H9 (cell line): ENCODE measurements at places on chromosomes 1 and 21.

DNA sequence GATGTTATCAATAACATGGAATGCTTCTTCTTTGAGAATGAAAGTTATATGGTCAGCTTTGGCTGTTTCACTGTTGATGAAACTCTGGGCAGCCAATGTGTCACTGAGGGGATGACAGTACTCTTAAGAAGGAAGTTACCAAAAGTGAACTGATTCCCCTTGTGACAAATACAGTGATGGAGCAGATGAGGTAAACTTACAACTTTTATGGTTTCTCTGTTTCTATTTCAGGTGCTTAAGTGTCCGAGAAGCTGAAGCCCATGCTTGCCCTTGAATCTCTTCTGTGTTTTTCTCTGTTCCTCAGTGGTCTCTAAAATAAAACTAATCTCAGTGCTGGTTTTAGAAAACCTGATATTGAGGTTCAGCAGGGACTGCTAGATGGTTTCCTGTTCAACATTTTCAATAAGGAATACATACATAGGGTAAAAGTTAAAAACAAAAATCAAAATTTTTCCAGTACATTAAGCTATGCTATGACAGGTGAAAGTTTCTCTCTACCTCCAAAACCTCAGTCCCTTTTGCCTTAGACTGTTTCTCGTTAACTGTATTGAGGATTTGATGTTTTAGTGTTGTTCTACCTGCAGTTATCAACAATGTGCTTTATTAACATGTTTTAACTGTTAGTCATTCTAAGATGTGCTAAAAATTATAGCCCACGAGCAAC, 454.4 kb upstream of the ADGRL4 start:
- H3K27ac ChIP-seq = no peak overlapping the region
- H3K4me1 ChIP-seq = no peaks in the 10 kb centered on the region
- no peak for DNase-seq
- H3K36me3 ChIP-seq = peaks cover 5% of the 10 kb centered on the region; the same call in 2 of the 3 replicates

GRCh38 chr1:157515709-157516108, 36.6 kb downstream of the FCRL5 start:
- no peak for DNase-seq
- H3K4me1 ChIP-seq = no peaks in the 10 kb centered on the region; the same call in 1 of the 2 replicates
- H3K4me3 ChIP-seq = no peak overlapping the region
- no peak overlapping the region for H3K27ac ChIP-seq
- no peaks in the 10 kb centered on the region for H3K27me3 ChIP-seq

GRCh38 chr21:42568866-42569731, 55.4 kb downstream of the SLC37A1 start:
- peaks cover 56% of the 10 kb centered on the region for H3K36me3 ChIP-seq
- H3K27me3 ChIP-seq = no peaks in the 10 kb centered on the region
- DNase-seq = no peak
- H3K4me3 ChIP-seq = no peak overlapping the region
- no peak overlapping the region for H3K27ac ChIP-seq

- peak overlapping the region; percentile 93; the same call in 2 of the 3 replicates for H3K4me3 ChIP-seq
- peaks cover 19% of the 10 kb centered on the region for H3K36me3 ChIP-seq
- DNase-seq = no peak
Measured at GRCh38 chr1:169108863-169109560, 2.5 kb downstream of the ATP1B1 start.

- no peak overlapping the region for H3K27ac ChIP-seq
- H3K36me3 ChIP-seq = no peaks in the 10 kb centered on the region
- peaks cover 3% of the 10 kb centered on the region; the same call in 1 of the 2 replicates for H3K4me1 ChIP-seq
- H3K27me3 ChIP-seq = no peaks in the 10 kb centered on the region
- H3K4me3 ChIP-seq = no peak overlapping the region
Measured at GRCh38 chr21:42061195-42061985, 9.7 kb upstream of the UMODL1 start.

DNA sequence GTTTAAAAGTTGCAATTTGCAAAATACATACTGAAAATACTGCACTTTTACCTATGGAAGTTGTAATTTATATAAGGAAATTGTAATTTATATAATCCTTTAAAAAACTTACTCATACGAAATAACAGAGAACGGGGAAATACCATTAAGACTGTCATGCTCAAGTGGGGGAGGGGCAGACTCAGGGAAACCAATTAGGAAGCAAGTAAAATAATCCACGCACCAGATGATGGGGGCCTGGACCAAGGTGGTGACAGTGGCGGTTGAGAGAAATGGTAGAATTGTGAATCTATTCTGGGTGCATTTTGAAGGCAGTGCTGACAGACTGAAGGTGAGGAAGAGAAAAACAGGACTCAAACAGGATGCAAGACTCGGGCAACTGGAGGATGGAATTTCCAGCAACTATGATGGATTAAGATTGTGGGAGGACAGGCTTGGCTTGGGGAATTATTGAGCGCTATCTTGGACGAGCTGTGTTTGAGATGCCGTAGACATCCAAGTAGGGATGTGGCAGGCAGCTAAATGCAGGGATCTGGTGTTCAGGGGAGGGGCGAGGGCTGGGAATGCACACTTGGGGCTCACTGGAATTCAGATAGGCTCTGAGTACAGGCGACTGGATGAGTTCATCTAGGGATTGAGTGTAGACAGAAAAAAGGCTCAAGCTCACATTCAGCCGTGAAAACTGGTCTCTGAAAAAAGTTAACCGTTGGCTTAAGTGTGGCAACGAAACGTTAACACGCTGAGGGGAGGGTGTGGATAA, 977 bp downstream of the LCA5L start:
- no peaks in the 10 kb centered on the region for H3K4me1 ChIP-seq
- H3K36me3 ChIP-seq = no peaks in the 10 kb centered on the region
- peak overlapping the region; percentile 86 for H3K4me3 ChIP-seq
- no peaks in the 10 kb centered on the region for H3K27me3 ChIP-seq
- H3K27ac ChIP-seq = no peak overlapping the region

GRCh38 chr1:49363628-49364027, 586.9 kb upstream of the BEND5 start:
- no peaks in the 10 kb centered on the region for H3K27me3 ChIP-seq
- DNase-seq = no peak
- peaks cover 4% of the 10 kb centered on the region; the same call in 2 of the 3 replicates for H3K36me3 ChIP-seq
- no peaks in the 10 kb centered on the region for H3K4me1 ChIP-seq
- no peak overlapping the region for H3K4me3 ChIP-seq

- H3K27ac ChIP-seq = no peak overlapping the region
- H3K27me3 ChIP-seq = no peaks in the 10 kb centered on the region
- H3K4me3 ChIP-seq = no peak overlapping the region
- DNase-seq = no peak
- no peaks in the 10 kb centered on the region for H3K36me3 ChIP-seq
Measured at GRCh38 chr1:73901738-73902137, 296.2 kb downstream of the LRRIQ3 start.

- peaks cover 17% of the 10 kb centered on the region; the same call in 1 of the 2 replicates for H3K27me3 ChIP-seq
- H3K4me3 ChIP-seq = peak within 1 kb of the TSS; percentile 97
- H3K36me3 ChIP-seq = no peaks in the 10 kb centered on the region
- DNase-seq = no peak
- H3K4me1 ChIP-seq = no peaks in the 10 kb centered on the region; the same call in 1 of the 2 replicates
- H3K27ac ChIP-seq = no peak within 1 kb of the TSS
Measured at GRCh38 chr1:19643602-19644394, at the start of gene NBL1. Gene NBL1, plus strand, starts transcription at chr1:19644311. Its CDS starts 10,720 bp downstream, at chr1:19655031.

DNA sequence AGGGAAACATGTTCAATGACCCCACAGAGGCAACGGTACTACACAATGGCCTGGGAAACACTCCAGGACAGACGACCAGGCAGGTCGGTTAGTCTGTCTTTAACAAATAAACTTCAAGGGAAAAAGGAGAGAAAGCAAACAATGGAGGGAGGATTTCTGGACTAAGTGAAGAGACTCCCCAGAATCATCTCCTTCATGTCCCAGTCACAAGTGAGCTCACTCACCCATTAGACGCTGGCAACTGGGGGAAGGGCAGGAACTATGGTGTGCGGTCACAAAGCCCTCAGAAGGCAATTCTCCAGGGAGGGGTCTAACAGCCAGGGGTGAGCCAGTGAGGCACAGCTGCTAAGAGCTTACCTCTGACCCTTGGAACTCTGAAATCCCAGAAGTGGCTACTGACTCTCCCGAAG, 55.7 kb upstream of the NADK start:
- H3K36me3 ChIP-seq = peaks cover 57% of the 10 kb centered on the region
- no peak for DNase-seq
- H3K4me1 ChIP-seq = no peaks in the 10 kb centered on the region
- no peak overlapping the region for H3K27ac ChIP-seq
- no peaks in the 10 kb centered on the region for H3K27me3 ChIP-seq
- H3K4me3 ChIP-seq = no peak overlapping the region

- no peak overlapping the region for H3K4me3 ChIP-seq
- peak; percentile 27 for DNase-seq
- H3K27me3 ChIP-seq = no peaks in the 10 kb centered on the region
- H3K36me3 ChIP-seq = no peaks in the 10 kb centered on the region
- no peaks in the 10 kb centered on the region for H3K4me1 ChIP-seq
Measured at GRCh38 chr1:217059401-217059800, 336.2 kb upstream of the ESRRG start.

- no peak for DNase-seq
- no peaks in the 10 kb centered on the region for H3K27me3 ChIP-seq
- H3K36me3 ChIP-seq = no peaks in the 10 kb centered on the region
- H3K27ac ChIP-seq = no peak overlapping the region
Measured at GRCh38 chr1:186476264-186477040, 15.5 kb upstream of the PDC start.

DNA sequence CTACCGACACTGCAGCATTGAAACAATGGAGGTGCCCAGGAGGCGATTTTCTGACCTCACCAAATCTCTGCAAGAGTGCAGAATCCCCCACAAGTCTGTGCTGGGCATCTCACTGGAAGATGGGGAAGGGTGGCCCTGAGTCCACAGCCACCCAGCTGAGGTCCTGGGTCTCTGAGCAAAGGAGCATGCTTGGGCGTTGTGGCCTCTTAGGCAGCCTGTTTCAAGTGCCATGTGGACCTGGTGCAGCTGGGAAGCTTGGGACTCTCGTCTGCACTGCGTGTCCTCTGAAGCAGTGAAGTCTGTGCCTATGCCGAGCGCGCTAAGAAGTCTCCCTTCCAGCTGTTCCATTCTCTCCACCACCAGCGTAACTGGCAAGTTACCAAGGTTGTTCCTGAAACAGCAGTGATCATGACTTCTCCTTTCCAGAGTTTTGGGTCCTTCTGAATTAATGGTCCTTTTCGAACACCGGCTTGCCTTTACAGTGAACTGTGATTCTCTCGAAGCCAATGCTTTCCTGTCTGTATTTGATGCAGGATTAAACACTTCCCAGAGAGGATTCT, 5.0 kb upstream of the PLA2G2C start:
- no peak overlapping the region for H3K27ac ChIP-seq
- H3K4me1 ChIP-seq = 0 out of 2 replicates have a peak, but pooled peaks cover 3% of the 10 kb centered on the region
- H3K36me3 ChIP-seq = no peaks in the 10 kb centered on the region
- no peak for DNase-seq
- no peaks in the 10 kb centered on the region; the same call in 1 of the 2 replicates for H3K27me3 ChIP-seq

GRCh38 chr1:79188337-79188736, 181.8 kb upstream of the ADGRL4 start:
- H3K4me3 ChIP-seq = no peak overlapping the region
- no peak overlapping the region for H3K27ac ChIP-seq
- no peaks in the 10 kb centered on the region for H3K27me3 ChIP-seq

- H3K27me3 ChIP-seq = no peaks in the 10 kb centered on the region
- H3K27ac ChIP-seq = no peak overlapping the region
- H3K36me3 ChIP-seq = peaks cover 2% of the 10 kb centered on the region; the same call in 2 of the 3 replicates
- peak overlapping the region; percentile 38; the same call in 2 of the 3 replicates for H3K4me3 ChIP-seq
Measured at GRCh38 chr21:45430521-45431501, 25.8 kb downstream of the COL18A1 start.

DNA sequence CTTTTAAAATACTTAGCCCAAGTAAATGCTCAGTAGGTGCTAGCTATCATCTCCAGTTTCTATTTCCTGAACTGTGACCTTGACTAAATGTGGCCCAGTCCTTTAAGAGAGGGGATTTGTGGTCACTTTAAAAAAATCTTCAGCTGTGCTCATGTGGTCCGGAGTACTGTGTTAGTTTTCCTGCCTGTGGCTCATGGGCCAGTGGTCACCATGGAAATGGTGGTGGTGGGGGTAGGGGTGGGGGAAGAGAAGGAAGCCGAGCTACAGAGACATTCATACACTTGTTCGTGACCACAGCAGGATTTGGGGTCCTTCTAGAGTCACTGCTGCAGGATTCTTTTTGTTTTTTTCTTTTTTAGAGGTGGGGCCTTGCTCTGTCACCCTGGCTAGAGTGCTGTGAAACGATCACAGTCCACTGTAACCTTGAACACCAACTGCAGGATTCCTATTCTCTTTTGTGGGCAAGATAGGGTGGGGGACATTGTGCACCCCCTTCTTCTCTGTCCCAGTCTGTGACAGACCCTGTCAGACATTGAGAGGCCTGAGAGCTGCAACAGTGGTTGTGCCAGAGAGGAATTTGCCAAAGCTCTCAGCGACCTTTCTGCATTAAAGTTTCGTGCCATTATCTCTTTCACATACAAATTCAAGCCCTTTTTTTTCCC, 25.8 kb downstream of the KIF26B start:
- no peak for DNase-seq
- H3K4me1 ChIP-seq = no peaks in the 10 kb centered on the region
- no peaks in the 10 kb centered on the region for H3K36me3 ChIP-seq

GRCh38 chr1:20359451-20360330, 69.0 kb downstream of the VWA5B1 start:
- H3K27me3 ChIP-seq = no peaks in the 10 kb centered on the region
- no peaks in the 10 kb centered on the region for H3K36me3 ChIP-seq
- no peak overlapping the region for H3K27ac ChIP-seq
- DNase-seq = no peak
- no peak overlapping the region for H3K4me3 ChIP-seq
- no peaks in the 10 kb centered on the region for H3K4me1 ChIP-seq

DNA sequence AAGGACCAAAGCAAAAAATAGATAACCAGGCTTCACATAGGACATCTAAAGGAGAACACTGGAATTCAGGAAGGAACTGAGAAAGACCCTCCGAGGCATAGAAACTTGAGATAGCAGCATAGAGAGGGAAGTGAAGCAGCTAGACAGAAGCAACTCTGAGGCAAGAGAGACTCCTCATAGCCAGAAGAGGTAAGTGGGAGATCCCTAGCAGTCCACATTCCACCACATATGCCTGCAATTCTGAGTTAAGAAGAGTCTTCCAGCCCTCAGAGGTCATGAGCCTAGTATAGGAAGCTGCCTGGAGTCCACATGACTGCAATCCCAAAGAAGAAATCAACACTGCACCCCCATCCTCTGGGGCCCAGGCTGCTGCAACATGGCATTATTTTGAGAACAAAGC, 13.9 kb upstream of the FGGY start:
- no peaks in the 10 kb centered on the region for H3K4me1 ChIP-seq
- DNase-seq = no peak
- H3K36me3 ChIP-seq = no peaks in the 10 kb centered on the region
- no peak overlapping the region for H3K4me3 ChIP-seq
- H3K27me3 ChIP-seq = no peaks in the 10 kb centered on the region

- no peaks in the 10 kb centered on the region for H3K36me3 ChIP-seq
- H3K4me1 ChIP-seq = no peaks in the 10 kb centered on the region
- H3K27me3 ChIP-seq = no peaks in the 10 kb centered on the region
- no peak overlapping the region for H3K4me3 ChIP-seq
Measured at GRCh38 chr1:26404641-26405040, 6.0 kb upstream of the LIN28A start.

DNA sequence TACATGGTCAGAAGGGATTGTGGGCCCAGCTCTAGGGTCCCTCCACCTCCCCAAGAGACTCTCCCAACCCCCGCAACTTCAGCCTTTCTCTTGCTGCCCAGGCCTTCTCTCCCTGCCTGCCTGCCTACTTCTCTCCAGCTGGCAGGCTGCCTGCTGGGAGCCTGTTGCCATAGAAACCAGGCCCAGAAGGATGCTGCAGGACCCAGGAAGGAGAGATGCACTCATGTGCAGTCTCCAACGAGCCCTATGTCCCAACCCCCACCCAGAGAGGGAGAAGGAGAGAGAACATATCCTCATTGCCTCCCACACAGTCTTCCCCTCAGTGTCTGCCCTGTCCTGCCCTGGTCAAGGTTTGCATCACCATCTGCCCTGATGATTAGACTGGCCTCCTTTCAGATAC, 10.8 kb upstream of the SMIM12 start:
- no peaks in the 10 kb centered on the region for H3K27me3 ChIP-seq
- H3K4me1 ChIP-seq = no peaks in the 10 kb centered on the region
- DNase-seq = no peak
- H3K36me3 ChIP-seq = no peaks in the 10 kb centered on the region
- H3K4me3 ChIP-seq = no peak overlapping the region
- H3K27ac ChIP-seq = no peak overlapping the region
